Parietal lobe (tissue), 2 donors: ENCODE measurements at places on chromosomes 6 and 20. TPM values are rescaled to one million over a fixed set of nuclear protein-coding genes. Genes with fewer than 3 reads are reported as not detected.

The ALDH8A1 gene
- total RNA-seq: 13.1 TPM

The EYA4 gene
- 0.94 TPM for total RNA-seq

The HLA-DPA1 gene
- 0.94 TPM for total RNA-seq

The PRRT1 gene
- 1.9 TPM for total RNA-seq

The TOX2 gene
- 0.63 TPM for total RNA-seq

The FAM83D gene
- 4.1 TPM for total RNA-seq

The CPXM1 gene
- 8.8 TPM for total RNA-seq

The RCAN2 gene
- total RNA-seq: 7.5 TPM

The KCNQ5 gene
- total RNA-seq: 26.9 TPM

The MUC22 gene
- not detected for total RNA-seq

The GSTA2 gene
- total RNA-seq: not detected
